Stimulated activated CD8-positive, alpha-beta memory T cell treated with anti-CD3 and anti-CD28 coated beads, Interleukin-15, amount 100 ng/mL, for 4 hours (primary cell): ENCODE measurements at places on chromosomes 3 and 15.

GRCh38 chr3:20401253-20401652, 215.2 kb upstream of the SGO1 start:
- DNase-seq = no peak

DNA sequence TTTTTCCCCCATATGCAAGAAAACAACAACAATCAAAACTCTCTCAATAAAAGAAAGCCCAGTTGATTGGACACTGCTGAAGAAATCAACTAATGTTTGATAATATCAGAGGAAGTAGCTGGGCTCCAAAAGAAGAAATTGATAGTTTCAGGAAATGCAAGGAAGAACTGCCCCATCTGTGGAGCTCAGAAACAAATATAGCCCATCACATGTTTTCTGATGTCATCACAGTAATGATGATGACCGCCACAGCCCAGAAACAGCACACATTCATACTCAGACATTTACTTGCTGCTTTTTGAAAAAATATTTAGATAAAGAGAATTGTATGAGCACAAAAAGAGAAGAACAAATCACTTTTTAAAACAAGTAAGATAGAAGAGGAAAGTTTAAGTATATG, 67.6 kb downstream of the GOLIM4 start:
- no peak for DNase-seq

GRCh38 chr3:195458316-195458717, 15.5 kb upstream of the ACAP2 start:
- no peak for DNase-seq

DNA sequence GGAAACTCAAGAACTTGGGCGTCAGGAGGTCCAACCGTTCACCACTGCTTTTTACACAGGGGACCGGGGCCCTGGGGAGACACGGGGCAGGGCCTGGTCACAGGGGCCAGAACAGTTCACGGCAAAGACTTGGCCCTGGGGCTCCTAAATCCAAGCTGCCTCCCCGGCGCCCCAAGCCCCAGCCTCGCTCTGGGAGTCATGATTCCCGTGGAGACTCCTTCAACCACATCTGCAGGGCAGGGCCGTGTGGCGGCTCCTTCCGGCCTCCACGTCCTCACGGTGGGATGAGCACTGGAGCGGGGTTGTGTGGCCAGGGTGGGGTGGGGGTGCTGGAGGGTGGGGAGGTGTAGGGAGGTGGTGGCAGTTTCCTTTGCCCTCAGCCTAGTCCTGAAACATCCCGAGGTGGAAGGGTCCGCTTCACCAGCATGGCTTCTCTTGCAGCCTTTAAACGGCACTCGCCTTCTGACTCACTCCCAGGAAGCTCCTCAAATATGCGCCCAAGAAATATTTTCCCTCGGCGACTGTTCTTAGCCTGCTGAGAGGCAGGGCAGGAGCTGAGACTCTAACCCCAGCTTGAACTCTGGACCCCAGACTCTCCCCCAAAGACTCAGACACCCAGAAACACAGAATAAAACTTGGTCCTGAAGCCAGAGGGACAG, 1.8 kb downstream of the MUC4 start:
- no peak for DNase-seq

GRCh38 chr3:13506680-13507079, 26.6 kb downstream of the HDAC11 start:
- DNase-seq = no peak

GRCh38 chr15:45168286-45168685, 19.5 kb downstream of the SHF start:
- DNase-seq = no peak

DNA sequence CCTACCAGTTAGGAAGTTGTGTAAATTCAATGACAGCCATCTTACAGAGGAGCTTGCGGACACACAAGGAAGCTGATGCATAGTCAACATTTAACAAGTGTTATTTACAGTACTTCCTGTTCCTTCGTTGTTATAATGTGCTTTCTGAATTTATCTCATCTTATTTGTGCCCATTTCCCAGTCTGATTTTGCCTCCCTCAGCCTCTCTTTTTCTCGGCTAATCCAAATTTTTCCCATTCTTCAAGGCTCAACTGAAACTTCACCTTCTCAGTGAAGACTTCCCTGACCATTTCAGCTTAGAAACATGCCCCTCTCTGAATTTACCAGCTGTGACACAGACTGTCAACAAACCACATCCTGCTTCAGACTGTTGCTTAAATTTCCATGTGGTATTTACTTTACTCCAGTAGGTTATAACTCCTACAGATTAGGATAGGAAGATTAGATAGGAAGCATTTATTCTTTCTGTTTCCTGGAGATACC, 55.7 kb upstream of the CP start:
- no peak for DNase-seq

DNA sequence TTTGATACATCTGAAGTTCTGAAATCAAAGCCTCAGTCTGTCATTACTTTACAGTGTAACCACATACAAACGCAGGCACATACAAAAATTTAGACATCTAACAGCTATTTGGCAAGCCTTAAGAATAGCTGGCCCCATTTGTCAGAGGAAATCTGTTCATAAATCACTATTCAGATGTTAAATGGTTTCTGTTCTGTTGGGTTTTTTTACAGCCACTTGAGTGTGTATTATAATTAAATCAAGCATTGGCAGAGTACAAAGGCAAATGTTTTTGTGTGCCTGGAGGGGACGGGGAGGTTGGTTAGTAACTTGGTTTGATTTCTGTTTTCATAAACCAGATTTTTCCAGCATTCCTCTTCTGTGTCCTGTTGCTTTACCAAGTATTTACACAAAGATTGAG, 24.1 kb downstream of the PIGB start:
- DNase-seq = no peak

- no peak for DNase-seq
These were observed 847 bp downstream of the WHAMM start for GRCh38 chr15:82810061-82810889.

DNA sequence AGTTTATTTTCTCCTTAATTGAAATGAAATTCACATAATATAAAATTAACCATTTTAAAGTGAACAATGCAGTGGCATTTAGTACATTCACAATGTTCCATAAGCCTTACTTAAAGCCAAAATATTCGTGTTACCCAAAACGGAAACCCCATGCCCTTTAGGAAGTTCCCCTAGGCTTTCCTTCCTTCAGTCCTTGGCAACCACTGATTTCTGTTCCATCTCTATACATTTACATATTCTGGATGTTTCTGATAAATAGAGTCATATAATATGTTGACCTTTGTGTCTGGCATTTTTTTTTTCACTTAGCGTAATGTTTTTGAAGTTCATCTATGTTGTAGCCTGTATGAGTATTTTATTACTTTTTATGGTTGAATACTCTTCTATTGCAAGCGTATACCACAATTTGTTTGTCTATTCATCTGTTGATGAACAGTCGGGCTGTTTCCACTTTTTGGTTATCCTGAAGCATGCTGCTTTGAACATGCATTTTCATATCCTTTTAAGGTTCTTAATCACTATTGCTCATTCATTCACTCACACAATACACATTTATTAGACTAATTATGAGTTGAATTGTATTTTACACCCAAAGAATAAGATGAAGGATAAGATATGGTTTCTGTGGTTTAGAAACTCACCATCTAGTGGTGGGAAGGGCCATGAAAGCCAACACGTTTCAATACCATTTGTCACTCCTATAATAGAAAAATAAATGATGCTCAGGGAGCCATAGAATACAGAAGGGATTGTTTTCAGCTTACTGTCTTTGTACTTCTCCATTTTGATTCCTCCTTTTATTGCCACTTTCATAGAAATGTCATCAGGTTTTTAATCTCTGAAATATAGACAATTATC, 408.2 kb upstream of the CBLB start:
- DNase-seq = no peak

- no peak for DNase-seq
These were observed 3.2 kb downstream of the TNIK start for GRCh38 chr3:171456765-171457606.

DNA sequence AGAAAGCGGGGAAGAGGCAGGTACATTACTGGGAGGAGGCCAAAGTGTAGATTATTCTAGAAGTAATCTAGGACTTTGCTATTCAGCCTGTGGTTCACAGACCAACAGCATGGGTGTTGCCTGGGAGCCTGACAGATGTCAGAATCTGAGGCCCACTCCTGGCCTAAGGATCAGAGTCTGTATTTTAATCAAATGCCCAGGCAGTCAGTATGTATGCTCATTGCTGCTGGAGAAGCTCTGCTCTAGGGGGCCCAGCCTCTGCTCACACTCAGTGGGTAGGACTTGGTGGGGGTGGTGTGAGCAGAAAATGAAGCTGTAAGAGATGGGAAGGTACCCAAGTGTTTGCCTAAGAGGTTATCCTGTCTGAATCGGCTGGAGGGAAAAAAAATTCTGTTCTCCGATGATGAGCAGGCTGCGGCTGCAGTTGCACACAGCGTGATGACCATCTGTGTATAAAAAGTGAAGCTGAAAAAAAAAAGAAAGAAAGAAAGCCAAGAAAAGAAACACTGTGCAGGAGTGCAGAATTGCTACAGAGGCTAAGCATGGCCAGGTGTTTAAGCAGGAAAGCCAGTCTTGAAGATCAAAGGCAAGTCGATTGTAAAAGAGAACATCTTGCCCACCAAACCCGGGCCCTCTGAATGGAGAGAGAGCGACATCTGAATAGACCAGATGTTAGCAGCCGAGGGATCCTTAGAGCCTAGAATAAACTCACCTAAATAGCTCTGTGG, 65.2 kb downstream of the EIF4E3 start:
- no peak for DNase-seq

DNA sequence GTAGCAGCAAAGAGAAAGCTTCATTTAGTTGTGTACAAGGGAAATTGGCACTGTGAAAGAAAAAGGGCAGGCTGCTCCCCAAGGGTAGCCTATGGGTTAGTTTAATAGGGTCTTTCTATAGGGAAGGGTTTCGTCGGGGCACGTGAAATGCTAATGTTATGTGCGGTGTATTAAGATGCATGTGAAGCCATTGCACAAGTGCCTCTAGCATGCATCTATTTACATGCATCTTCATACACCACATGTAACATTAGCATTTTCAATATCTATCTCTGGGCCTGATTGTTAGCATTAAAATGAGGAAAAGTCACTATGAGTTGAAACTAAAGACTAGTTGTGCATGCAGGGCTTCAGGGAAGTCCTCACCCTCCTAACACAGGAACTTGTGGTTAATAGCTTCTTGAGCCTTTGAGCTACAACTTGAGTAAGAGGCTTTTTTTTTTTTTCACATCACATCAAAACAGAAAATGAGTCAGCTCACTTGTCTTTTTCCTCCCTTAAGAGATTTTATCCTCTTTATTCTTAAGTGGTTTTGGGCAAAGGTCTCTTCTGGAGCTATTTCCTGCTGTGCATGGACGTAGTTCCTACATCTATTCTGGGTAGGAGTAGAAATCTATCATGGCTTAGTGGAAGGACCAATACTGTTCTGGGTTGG, 613.4 kb downstream of the ZPLD1 start:
- DNase-seq = no peak

- no peak for DNase-seq
These were observed 96.1 kb upstream of the ICE2 start for GRCh38 chr15:60574801-60575631.

- no peak for DNase-seq
These were observed 193.2 kb upstream of the TPRG1 start for GRCh38 chr3:188978421-188979171.

DNA sequence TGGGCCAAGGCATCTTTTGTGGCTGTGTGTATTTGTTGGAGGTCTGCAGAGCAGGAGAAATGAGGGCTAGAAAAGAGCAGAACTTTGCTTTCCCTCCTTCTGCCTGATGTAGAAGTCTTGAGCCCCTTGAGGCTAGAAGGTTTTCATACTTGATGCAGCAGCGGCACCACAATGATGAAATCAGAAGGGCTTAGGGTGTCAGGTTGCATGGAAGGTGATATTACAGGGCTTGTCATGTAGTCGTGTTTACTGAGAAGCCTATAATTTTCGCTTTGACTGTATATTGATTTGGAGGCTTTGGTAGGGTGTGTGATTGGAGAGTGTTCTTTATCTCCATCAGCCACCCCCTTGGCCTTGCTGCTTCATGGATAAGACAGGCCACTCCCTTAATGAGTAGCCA, 339.8 kb downstream of the THSD4 start:
- no peak for DNase-seq

DNA sequence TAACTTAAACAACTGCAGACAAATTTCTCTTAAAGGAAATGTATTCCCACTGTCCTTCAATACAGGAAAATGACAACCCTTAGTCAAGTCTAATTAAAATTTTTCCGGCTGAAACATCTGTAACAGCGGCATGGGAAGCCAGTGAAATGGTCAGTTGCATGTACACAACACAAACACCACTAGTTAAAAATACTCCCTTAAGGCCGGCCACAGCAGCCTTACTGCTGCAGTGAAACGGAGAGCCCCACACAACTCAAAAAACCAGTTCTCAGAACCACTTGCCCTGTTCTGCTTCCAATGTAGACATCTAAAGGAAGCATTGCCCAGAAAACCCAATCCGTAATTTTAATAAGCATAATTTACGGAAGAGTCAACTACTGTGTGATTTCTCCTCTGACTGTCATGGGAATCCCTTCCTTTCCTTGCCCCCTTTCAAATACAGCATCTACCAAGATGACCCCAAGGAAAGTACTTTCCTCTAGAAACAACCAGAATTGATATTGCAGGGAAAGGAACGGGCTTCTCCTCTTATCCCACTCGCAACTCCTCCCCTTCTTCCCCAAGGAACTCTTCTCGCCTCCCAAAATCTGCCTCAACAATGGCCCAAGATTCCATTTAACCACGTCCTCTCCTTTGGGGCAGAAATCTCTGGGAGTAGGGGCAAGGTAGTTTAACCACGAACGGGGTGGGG, 1.6 kb downstream of the FBN1 start:
- DNase-seq = no peak

DNA sequence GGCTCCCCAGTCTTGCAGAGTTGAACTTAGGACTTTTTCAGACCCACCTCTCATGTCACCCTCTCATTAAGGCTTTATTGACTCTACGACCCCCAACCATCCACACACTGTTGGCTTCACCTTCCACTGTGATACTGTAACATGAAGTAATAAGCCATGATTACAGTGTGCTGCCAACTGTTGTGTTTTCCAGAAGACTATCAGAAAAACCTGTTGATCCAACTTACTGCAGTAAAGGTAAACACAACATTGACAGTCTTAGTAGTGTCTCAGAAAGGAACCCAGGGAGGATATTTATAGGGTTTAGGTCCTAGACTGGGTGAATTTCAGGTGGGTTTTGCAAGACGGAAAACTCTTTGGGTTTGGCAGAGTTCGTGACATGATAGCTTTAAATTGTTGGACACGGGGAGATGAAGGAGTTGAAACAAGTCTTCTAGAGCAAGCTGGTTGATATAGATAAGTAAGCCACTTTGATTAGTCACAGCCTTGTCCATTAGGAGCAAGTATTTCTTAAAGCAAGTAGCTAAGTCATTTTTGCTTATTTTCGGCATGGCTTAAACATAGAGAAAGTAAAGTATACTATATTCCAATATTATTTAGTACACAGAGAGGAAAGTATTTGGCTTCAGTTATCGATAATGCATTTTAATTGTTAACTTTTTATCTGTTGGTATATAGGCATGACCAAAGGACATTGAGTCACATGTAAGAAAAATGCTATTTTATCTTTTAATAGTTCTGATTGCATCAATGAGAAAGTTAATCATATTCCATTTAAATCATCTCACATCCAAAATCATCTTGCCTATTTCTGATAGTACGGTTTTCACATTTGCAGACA, 2.4 kb upstream of the COL6A5 start:
- DNase-seq = no peak

- DNase-seq = no peak
These were observed 234.1 kb downstream of the ADAMTS17 start for GRCh38 chr15:100107606-100108225.
